GM23248 (cell line): ENCODE measurements at places on chromosomes 1 and 21. TPM values are rescaled to one million over a fixed set of nuclear protein-coding genes. Genes with fewer than 3 reads are reported as not detected.

OLFML2B gene
- 1.1 and 1.4 TPM in 2 replicates for total RNA-seq

DNA sequence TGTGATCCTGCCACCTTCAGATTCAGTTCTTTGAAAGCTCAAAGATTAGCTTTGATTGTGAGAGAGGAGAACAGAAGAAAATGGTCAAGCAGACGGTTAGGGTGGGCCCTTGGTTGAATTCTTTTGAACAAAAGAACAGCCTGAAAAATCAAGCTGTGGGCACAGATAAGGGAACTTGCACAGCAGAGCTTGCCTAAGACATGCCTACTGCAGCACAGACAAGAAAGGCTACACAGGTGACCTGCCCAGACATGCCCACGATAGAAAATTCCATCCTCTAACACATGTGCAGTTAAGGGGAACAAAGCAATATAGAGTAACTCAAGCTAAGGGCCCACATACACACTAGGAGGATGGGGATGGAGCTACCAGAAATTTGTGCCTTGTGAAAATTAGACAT, 512.5 kb upstream of the LRRC7 start:
- no peak overlapping the region for H3K27ac ChIP-seq
- no peak overlapping the region for H3K4me3 ChIP-seq
- no peaks in the 10 kb centered on the region for H3K4me1 ChIP-seq
- no peaks in the 10 kb centered on the region for H3K27me3 ChIP-seq
- H3K36me3 ChIP-seq, result no peaks in the 10 kb centered on the region

A3GALT2 gene
- not detected in 2 replicates for total RNA-seq

GRCh38 chr1:34709547-34709946, 45.3 kb upstream of the GJB5 start:
- no peaks in the 10 kb centered on the region for H3K4me1 ChIP-seq
- no peaks in the 10 kb centered on the region for H3K36me3 ChIP-seq
- no peak overlapping the region for H3K27ac ChIP-seq
- peak; percentile 32 for DNase-seq
- no peaks in the 10 kb centered on the region for H3K27me3 ChIP-seq

- no peak overlapping the region for H3K4me3 ChIP-seq
- H3K27me3 ChIP-seq, result no peaks in the 10 kb centered on the region
- no peak overlapping the region for H3K27ac ChIP-seq
- H3K36me3 ChIP-seq, result no peaks in the 10 kb centered on the region
- DNase-seq, result peak; percentile 38
- H3K4me1 ChIP-seq, result no peaks in the 10 kb centered on the region
Observed at GRCh38 chr1:5973771-5974170, 18.5 kb downstream of the NPHP4 start.

DNA sequence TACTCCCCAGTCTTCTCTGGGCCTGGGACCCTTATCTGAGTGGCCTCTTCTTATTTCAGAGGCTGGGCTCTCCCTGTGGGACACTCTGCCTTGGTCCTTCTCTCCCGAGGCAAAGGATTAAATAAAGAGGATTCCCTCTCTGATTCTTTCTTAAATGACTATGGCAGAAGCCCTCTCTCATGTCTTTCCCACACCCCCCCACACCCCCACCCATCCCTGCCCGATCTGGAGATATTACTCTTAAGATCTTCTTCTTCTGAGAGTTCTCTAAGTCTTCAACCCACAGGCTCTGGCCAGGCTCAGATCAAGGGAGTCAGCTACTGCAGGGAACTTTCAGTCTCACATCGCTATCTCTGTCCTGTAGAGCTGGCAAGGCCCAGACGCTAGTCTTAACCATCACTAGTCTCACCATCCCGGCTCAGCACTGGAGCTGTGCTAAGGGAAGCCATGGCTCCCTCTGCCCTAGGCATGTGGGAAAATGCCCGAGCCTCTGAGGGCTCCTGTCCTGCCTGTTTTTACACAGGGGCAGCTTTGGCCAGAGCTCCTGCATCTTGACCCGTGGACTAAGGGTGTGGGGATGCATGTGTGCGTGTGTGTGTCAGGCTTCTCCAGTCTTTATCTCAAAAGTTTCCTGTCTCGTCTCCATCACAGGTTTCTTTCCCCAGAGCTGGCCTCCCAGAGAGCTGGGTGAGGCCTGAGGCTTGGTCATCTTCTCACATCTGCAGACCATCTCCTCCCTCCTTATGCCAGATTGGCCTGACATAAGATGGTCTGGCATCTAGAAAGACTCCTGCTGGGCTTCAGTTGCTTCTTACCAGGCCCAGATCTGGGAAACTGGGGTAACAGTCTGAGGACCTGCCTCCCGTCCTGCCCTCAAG, 36.7 kb downstream of the LGR6 start:
- H3K4me1 ChIP-seq, result peaks cover 5% of the 10 kb centered on the region
- no peaks in the 10 kb centered on the region for H3K36me3 ChIP-seq
- DNase-seq, result no peak
- H3K27me3 ChIP-seq, result peaks cover 34% of the 10 kb centered on the region
- H3K4me3 ChIP-seq, result no peak overlapping the region

GRCh38 chr1:90706437-90707362, 10.4 kb downstream of the BARHL2 start:
- H3K27me3 ChIP-seq, result peaks cover 78% of the 10 kb centered on the region
- H3K36me3 ChIP-seq, result no peaks in the 10 kb centered on the region
- H3K4me1 ChIP-seq, result no peaks in the 10 kb centered on the region
- DNase-seq, result peak; percentile 41
- no peak overlapping the region for H3K27ac ChIP-seq

DNA sequence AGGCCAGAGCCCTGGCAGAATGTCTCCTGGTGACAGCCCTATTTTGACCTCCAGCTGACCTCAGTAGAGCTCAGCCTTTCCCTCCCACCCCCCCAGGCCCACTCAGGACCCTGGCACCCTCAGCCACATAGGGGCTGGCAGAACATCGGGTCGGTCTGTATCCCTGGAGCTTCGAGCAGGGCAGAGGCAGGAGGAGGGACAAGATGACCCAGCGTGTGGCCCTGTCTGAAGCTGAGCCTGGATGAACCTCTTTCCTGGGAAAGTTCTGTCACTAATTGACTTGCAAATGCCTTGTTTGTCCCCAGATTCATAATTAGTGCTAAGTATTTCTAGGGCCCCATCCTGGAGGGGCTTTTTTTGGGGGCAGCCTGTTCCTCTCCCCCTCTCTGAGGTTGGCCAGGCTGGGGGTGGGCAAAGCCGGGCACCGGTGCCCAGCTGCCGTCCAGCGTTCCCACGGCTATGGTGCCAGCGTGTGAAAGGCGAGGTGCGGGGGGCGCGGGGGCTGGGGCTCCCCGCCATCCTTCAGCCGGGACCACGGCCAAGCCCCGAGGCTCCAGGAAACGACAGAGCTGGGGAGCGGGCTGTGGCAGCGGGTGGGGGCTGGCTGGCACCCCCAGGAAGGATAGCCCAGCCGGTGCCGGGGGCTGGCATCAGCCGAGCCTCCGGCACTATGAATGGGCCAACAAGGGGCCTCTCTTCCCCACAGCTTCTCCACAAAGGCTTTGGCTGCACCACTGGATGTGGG, 31.4 kb downstream of the RHBG start:
- peaks cover 34% of the 10 kb centered on the region for H3K27me3 ChIP-seq
- H3K4me1 ChIP-seq, result no peaks in the 10 kb centered on the region
- no peaks in the 10 kb centered on the region for H3K36me3 ChIP-seq
- no peak for DNase-seq
- no peak overlapping the region for H3K27ac ChIP-seq

DNA sequence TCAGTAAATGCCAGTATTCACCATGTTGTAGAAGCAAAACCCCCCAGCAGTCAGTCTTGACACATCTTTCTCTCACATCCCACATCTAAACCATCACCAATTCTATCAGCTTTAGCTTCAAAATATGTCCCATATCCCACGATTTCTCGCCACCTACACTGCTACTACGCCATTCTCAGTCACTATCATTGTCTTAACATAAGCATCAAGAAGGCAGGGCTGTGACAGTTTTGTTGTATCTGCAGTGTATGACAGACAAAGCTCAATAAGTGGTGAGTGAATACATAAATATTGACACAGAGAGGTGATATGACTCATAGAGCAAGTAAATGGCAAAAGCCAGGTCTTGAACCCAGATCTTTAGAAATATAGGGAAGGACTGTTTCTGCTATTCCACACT, 59.9 kb downstream of the JAK1 start:
- H3K4me1 ChIP-seq, result peaks cover 25% of the 10 kb centered on the region
- no peak for DNase-seq
- H3K27ac ChIP-seq, result no peak overlapping the region
- H3K36me3 ChIP-seq, result no peaks in the 10 kb centered on the region
- H3K27me3 ChIP-seq, result no peaks in the 10 kb centered on the region

DNA sequence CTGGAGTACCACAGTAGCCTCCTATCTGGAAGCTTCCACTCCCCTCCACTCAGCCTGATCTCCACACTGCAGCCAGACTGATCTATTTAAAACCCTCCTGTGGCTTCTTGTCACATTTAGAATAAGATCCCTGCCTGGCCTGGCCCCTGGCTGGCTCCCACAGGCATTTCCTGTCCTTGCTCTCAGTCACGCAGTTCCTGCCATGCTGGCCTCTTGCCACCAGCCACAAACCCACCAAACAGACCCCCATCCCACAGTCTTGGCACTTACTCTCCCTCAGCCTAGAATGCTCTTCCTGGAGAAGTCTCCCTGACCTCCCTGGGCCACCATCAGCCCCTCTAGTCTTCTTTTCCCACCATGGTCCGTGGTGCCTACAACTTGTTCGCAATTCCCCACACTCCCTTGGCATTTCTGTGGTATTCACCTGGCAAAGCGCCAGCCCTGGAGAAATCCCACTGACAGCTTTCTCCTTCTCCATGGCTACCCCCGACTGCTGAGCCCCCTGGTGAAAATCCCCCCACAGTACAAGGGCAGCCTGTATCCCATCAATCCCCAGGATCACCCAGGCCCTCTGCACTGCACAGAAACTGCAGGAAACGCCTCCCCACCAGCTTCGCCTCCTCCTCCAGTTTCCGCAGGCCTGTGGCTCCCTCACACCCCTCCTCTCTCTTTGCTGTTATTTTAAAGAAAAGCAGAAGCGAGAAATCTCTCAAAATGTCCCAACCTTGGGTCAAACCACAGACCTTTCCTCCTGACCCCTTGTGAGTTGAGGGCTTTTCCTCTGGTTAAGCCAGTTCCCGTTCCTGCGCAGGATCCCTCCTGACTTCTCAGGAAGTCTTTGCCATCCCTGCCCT, 94.5 kb downstream of the SYT2 start:
- H3K27ac ChIP-seq, result no peak overlapping the region
- H3K36me3 ChIP-seq, result no peaks in the 10 kb centered on the region
- no peaks in the 10 kb centered on the region for H3K27me3 ChIP-seq
- peaks cover 29% of the 10 kb centered on the region for H3K4me1 ChIP-seq
- H3K4me3 ChIP-seq, result no peak overlapping the region

DNA sequence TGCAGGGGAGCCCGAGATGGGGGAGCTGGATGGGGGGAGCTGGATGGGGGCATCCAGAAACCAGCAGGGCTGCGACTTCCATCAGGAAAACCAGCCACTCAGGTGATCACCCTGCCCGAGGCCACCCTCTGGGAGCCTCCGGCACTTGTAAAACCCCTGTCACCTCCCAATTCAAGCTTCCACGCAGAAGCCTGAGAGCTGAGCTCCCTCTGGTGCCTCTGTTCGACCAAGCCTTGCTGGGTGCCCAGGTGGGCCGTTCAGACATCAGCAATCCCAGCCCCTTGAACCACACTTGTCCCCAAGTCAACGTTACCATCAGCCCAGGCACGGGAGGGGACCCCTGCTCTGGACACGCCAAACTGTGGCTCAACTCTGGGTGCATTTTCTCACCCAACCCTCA, 59.6 kb downstream of the MEGF6 start:
- no peak overlapping the region for H3K27ac ChIP-seq
- H3K27me3 ChIP-seq, result 0 out of 2 replicates have a peak, but pooled peaks cover under 1% of the 10 kb centered on the region
- H3K4me1 ChIP-seq, result no peaks in the 10 kb centered on the region
- no peak for DNase-seq
- no peak overlapping the region for H3K4me3 ChIP-seq
- H3K36me3 ChIP-seq, result no peaks in the 10 kb centered on the region
